ENCODE measurements at places on chromosomes 5 and 9.

- no peak overlapping the region for H3K4me3 ChIP-seq
- no peak overlapping the region for H3K27ac ChIP-seq
- DNase-seq = peak; percentile 70
- no peaks in the 10 kb centered on the region for H3K36me3 ChIP-seq
Measured at GRCh38 chr9:3906437-3907213, 380.8 kb upstream of the RFX3 start.

DNA sequence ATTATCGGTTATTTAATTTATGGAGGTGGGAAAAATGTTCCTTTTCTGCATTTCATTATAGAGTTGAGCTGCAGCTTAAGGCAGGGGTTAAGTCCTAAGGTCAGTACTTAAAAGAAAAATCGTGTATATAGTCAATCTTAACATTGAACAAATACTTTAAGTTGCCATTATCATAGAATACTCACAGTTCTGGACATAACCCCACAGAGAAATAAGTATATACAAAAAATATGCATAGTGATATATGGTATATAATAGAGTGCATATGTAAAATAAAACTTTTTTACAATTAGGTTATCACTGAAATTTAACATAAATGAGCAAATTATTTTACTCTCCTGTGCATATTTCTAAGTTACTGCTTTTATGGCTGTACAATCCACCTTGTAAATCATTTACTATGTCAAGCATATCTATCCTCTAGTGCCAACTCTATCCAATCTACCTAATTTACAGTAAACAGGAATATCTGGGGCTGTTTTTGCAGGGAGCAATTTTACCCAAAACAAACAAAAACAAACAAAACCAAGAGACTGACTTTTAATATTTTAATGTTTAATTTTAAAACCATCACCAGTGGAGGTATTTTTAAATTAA is 28.8 kb downstream of the TTC39B start:
- no peak for DNase-seq
- H3K4me1 ChIP-seq = no peaks in the 10 kb centered on the region
- H3K4me3 ChIP-seq = no peak overlapping the region
- H3K36me3 ChIP-seq = no peaks in the 10 kb centered on the region

DNA sequence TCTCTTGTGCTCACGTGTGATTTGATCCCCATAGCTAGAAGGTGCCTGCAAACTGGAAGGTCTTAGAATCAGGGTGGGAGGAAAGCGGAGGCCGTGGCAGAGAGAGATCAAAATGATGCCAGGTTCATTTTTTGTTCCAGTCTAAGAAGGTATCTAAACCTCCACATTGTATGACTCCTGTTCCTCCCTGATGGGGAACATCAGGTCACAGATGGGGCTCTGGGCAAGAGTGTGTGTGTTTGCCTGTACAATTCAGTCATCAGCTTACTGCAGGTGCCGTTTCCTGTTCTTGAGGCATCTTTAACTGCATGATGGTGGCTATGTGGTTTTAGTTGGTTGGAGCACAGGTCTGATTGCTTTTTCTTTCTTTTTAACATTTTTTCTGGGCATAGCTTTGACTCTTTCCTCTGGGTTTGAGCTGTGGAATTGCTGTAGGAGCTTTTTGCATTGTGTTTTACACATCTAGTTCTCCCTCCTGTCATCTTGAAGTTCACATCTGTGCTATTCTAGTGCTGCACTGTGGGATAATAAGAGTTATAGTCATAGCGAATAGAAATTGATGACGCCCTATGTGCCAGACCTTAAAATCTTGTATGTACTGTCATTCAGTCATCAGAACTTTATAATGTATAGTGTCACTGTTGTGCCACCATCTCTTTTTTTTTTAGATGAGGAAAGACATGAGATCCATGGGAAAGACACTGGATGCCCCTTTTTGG is 30.8 kb downstream of the ARHGAP26 start:
- no peaks in the 10 kb centered on the region for H3K36me3 ChIP-seq
- H3K4me1 ChIP-seq = peaks cover 57% of the 10 kb centered on the region
- no peaks in the 10 kb centered on the region for H3K27me3 ChIP-seq
- peak overlapping the region; percentile 75 for H3K27ac ChIP-seq

DNA sequence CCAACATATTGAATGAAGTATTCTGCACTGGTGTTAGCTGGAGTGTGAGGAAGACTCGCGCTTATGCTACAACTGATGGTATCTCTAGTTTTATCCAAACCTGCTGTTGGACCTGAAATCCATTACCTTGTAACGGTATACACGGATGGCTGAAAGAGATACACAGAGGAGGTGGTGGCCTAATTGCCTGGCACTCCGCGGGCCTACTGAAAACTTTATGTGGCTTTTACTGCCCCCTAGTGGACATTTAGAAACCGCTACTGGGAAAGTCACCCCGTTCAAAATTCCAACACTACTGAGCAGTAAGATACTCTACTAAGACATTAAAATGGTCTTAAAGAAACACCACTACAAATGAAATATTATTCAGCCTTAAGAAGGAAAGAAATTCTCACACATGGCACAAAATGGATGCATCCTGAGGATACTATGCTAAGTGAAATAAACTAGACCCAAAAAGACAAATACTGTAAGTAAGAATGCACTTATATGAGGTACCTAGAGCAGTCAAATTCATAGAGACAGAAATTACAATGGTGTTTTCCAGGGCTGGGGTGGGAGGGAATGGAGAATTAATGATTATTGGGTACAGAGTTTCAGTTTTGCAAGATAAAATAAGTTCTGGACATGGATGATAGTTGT is 100.4 kb downstream of the TTLL11 start:
- peak; percentile 67 for DNase-seq
- H3K36me3 ChIP-seq = peaks cover 7% of the 10 kb centered on the region
- H3K4me1 ChIP-seq = peaks cover 10% of the 10 kb centered on the region
- H3K27me3 ChIP-seq = no peaks in the 10 kb centered on the region
- no peak overlapping the region for H3K27ac ChIP-seq

DNA sequence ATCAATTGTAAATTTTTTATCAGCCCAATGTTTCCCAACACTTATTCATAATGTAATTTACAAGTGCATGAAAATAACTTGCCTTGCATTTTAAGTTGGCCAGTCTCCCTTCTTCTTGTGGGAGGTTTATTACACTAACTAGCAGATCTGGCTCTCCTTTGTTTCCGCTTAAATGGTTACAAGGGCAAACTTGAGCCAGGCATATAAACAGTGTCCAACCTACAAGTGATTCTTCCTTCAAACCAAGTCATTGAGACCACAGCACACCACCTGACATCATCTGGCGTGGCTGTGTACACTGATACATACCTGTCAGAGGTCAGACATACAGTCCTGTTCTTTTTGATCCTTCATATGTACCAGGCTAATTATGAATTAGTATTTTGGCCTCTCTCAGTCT is 80.1 kb downstream of the ALDH1A1 start:
- no peak overlapping the region for H3K4me3 ChIP-seq
- no peak for DNase-seq
- no peaks in the 10 kb centered on the region for H3K27me3 ChIP-seq
- H3K27ac ChIP-seq = no peak overlapping the region
- H3K4me1 ChIP-seq = peaks cover 25% of the 10 kb centered on the region

- peaks cover 74% of the 10 kb centered on the region for H3K4me1 ChIP-seq
- H3K27me3 ChIP-seq = no peaks in the 10 kb centered on the region
- no peaks in the 10 kb centered on the region for H3K36me3 ChIP-seq
- peak overlapping the region; percentile 92 for H3K27ac ChIP-seq
- no peak for DNase-seq
- no peak overlapping the region for H3K4me3 ChIP-seq
Measured at GRCh38 chr5:95838556-95838955, 16.0 kb upstream of the GLRX start.

- no peak for DNase-seq
- peak overlapping the region; percentile 57 for H3K27ac ChIP-seq
- H3K36me3 ChIP-seq = peaks cover 11% of the 10 kb centered on the region
- H3K4me3 ChIP-seq = no peak overlapping the region
Measured at GRCh38 chr5:140189977-140190871, 15.2 kb downstream of the CYSTM1 start.

DNA sequence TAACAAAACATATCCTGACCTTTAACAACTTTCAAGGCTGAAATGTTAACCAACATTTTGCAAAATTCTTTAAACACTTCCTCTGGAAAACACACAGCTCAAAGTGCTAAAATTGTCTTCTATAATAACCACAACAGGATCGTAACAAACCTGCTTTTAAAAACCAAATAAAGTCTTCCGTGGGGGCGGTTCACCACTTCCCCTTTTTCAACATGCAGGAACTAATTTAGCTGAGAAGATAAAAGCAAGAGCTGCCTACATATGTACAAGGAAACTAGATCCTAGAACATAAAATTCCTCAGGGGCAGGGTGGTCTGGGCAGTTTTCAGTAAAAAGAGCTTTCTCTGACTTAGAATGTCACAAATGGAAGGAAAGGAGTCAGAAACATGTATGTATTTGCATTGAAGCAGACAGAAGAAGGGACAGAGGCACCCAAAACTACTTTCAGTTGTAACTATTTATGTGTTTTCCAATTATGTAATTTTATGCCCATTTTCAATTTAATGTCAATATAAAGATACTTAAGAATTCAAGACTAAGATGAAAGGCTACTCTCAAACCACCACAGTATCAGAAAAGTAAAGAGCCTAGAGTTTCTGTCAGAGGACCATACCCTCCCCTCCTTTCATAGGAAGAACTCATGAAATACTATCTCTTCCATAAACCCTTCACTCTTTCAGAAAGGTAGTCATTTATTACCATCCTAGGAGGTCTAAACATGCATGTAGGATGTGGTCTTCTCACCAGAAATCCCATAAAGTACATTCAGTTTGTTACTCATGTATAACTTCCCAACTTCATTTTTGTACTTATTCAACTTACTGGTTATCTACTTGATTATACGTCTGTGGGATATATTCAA is 185.9 kb upstream of the RASA1 start:
- H3K36me3 ChIP-seq = no peaks in the 10 kb centered on the region
- peak; percentile 44 for DNase-seq
- H3K27me3 ChIP-seq = no peaks in the 10 kb centered on the region

GRCh38 chr5:79236362-79236969 is 535 bp downstream of the JMY start:
- H3K27me3 ChIP-seq = no peaks in the 10 kb centered on the region
- H3K4me3 ChIP-seq = peak overlapping the region; percentile 94
- H3K36me3 ChIP-seq = no peaks in the 10 kb centered on the region
- peaks cover 49% of the 10 kb centered on the region for H3K4me1 ChIP-seq
- peak; percentile 78 for DNase-seq

- DNase-seq = no peak
- no peak overlapping the region for H3K27ac ChIP-seq
- H3K4me1 ChIP-seq = no peaks in the 10 kb centered on the region
- H3K4me3 ChIP-seq = no peak overlapping the region
Measured at GRCh38 chr5:80071510-80072021, 36.4 kb downstream of the THBS4 start.

DNA sequence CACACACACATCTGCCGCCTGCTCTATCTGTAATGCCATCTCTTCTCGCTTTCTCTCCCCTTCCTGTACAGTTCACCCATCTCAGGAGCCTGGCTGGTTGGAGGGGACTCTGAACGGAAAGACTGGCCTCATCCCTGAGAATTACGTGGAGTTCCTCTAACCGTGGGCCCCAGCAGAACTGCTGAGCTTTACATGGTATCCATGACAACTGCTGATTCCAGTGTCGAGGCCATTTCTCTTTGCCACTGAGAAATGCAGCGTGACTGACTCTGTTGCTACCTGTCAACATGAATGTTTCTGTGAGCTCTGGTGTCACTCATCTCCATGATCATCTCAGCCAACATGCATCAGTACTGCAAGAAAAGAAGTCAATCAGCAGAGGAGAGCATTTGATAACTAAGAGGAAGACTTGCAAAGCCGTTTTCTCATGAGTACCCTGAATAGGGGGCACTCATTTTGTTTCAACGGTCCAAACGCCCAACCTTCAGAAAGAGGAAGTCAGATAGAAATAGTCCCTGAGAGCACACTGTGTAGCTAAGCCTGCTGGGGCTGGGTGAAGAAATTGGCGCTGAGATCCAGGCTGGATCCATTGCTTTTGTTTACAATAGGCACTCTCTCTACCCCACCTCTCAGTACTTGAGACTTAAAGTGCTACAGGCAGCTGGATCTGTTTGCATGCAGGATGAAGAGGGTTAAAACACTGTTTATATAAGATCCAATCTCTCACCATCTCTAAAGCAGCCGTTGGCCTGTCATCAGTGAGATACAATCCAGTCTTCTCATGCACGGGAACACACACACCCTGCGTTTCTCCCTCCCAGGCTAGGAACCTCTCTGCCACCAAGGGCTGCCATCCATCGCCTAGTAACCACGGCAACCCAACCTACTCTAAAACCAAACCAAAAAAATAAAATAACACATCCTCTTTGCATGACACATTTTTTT is 180.9 kb downstream of the NR3C1 start:
- H3K36me3 ChIP-seq = no peaks in the 10 kb centered on the region
- H3K27me3 ChIP-seq = no peaks in the 10 kb centered on the region
- peaks cover 42% of the 10 kb centered on the region for H3K4me1 ChIP-seq

- peaks cover 2% of the 10 kb centered on the region for H3K4me1 ChIP-seq
- peaks cover 72% of the 10 kb centered on the region for H3K36me3 ChIP-seq
- no peak overlapping the region for H3K27ac ChIP-seq
- no peaks in the 10 kb centered on the region for H3K27me3 ChIP-seq
Measured at GRCh38 chr9:99231711-99232110, 9.6 kb downstream of the SEC61B start.

GRCh38 chr9:19533373-19533772 is 124.6 kb downstream of the ACER2 start:
- no peak overlapping the region for H3K27ac ChIP-seq
- H3K4me3 ChIP-seq = no peak overlapping the region
- no peaks in the 10 kb centered on the region for H3K4me1 ChIP-seq
- DNase-seq = no peak
- H3K36me3 ChIP-seq = no peaks in the 10 kb centered on the region
- H3K27me3 ChIP-seq = no peaks in the 10 kb centered on the region

GRCh38 chr5:60604771-60605170 is 95.2 kb downstream of the DEPDC1B start:
- no peaks in the 10 kb centered on the region for H3K4me1 ChIP-seq
- no peak overlapping the region for H3K4me3 ChIP-seq
- no peak overlapping the region for H3K27ac ChIP-seq
- H3K27me3 ChIP-seq = no peaks in the 10 kb centered on the region

GRCh38 chr5:96432216-96433065 is 607 bp downstream of the PCSK1 start:
- H3K36me3 ChIP-seq = no peaks in the 10 kb centered on the region
- H3K27ac ChIP-seq = no peak overlapping the region
- H3K4me1 ChIP-seq = peaks cover 18% of the 10 kb centered on the region
- H3K4me3 ChIP-seq = peak overlapping the region; percentile 18
- DNase-seq = peak; percentile 45

GRCh38 chr5:6682239-6682638 is 31.0 kb upstream of the TENT4A start:
- no peaks in the 10 kb centered on the region for H3K36me3 ChIP-seq
- no peak for DNase-seq
- no peaks in the 10 kb centered on the region for H3K27me3 ChIP-seq
- H3K4me1 ChIP-seq = peaks cover 8% of the 10 kb centered on the region
- H3K4me3 ChIP-seq = no peak overlapping the region

GRCh38 chr9:35757226-35757891 is 3.3 kb upstream of the MSMP start:
- peak overlapping the region; percentile 65 for H3K4me3 ChIP-seq
- no peaks in the 10 kb centered on the region for H3K27me3 ChIP-seq
- peak; percentile 85 for DNase-seq

Measured in stomach (tissue), 19 donors.